Daoy (cell line): ENCODE measurements at places on chromosomes 4 and X.

DNA sequence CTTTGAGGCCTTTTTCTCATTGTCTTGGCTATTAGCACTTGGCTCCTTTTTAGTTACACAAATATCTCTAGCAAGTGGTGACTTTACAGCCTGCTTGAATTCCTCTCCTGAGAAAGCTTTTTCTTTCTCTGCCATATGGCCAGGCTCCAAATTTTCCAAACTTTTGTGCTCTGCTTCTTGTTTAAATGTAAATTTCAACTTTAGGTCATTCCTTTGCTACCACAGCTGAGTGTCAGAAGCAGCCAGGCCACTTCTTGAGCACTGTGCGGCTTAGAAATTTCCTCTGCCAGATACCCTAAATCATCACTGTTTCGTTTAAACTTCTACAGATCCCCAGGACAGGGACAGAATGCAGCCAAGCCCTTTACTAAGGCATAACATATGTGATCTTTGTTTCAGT lies 222.4 kb downstream of the FBXO8 start:
- DNase-seq: no peak

DNA sequence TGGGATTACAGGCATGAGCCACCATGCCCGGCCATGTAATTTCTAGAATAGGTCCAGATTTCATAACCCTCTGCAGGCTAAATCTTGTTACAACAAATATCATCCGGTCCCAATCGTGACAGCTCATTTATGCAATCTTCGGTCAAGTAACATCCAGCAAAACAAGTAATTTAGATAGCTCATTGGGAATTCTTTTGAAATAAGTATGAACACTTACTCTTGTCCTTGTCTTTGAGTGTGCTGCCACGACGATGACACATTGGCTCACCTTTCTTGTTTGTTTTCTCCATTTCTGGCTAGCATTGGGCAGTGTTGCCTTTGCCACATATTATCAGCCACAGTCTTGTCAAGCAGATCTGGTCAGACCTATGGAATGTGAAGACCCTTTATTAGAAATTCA lies 92.0 kb downstream of the PHEX start:
- DNase-seq: no peak

- DNase-seq: peak; percentile 41
Measured at GRCh38 chr4:6658597-6659075, 18.2 kb downstream of the MRFAP1 start.

DNA sequence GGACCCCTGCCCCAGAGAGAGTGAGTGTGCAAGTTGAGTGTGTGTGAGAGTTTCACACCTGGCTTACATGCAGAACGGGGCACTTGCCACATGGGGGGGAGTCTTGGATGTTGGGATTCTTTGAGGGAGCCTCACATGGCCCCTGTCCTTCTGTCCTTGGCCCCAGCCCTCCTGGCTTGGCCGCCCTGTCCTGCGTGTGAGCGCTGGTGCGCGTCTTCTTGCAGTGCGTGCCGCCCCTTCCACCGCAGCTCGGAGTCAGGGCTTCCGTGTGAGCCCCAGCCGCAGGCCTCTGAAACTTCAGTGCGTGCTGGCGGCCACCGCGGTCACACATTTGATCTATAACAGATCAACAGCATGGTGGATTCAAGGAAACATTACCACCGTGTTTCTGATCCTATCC lies 30.1 kb upstream of the HGFAC start:
- no peak for DNase-seq

GRCh38 chr4:62070291-62070852 lies 870.2 kb downstream of the ADGRL3 start:
- peak; percentile 2 for DNase-seq

DNA sequence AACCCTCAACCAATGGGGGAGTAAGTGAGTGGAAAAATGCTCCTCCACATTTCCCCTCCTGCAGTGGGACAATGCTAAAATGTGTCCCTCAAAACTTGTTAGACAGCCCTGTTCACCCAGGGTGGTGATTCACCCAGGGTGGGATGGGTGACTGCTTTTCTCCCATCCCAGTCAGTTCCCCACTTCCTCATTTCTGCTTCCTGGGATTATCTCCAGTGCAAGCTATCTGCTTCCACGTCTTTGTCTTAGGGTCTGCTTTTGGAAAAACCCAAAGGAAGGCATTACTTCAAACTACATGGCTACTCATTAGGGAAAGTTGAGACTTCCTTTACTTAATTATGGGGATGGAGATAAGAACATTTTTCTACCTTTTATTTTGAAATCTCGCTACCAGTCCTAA lies 45.5 kb downstream of the ETNPPL start:
- no peak for DNase-seq

- DNase-seq: no peak
Measured at GRCh38 chr4:174080361-174080760, 203.1 kb downstream of the FBXO8 start.

GRCh38 chrX:47621851-47622250 lies 2.2 kb upstream of the SYN1 start:
- DNase-seq: no peak

DNA sequence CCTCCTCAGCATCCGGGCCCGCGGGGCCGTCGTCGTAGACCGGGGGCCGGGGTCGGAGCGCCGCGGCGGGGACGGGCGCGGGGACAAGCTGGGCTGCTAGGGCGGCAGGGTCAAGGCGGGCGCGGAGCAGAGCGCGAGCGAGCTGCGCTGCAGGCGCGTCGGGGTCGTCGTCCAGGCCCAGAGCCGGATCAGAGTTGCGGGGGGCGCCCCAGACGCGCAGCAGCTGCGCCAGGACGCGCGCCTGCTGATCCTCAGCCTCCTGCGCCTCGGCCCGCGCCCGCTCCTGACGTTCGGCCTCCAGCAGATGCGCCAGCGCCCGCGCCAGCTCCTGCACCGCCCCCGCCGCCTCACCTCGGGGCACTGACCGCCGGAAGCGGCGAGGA lies 3.5 kb downstream of the PCSK1N start:
- DNase-seq: no peak
